Activated naive CD8-positive, alpha-beta T cell treated with anti-CD3 and anti-CD28 coated beads, Interleukin-2, amount 10 ng/mL, durations not matched to agents 7 days and 5 days (primary cell): ENCODE measurements at places on chromosomes 12 and 14.

DNA sequence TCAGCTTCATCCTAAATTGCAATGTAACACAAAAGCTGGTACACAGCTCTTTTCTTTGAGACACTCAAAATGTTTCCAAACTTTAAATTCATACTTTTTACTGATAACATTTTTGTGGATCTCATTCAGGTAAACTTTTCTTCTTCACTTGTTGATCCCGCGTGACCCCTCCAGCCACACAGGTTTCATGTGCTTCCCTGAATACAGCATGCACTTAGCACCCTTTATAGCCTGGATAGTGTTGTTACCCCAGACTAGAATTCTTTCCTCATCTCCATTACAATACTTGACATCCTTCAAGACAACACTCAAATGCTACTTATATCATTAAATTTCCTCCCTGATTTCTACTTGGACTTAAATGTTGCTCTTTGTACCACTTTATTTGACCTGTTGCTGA lies 373.4 kb downstream of the RAD51B start:
- peaks cover 8% of the 10 kb centered on the region for H3K36me3 ChIP-seq
- H3K4me1 ChIP-seq: peaks cover 5% of the 10 kb centered on the region
- no peak for DNase-seq
- no peak overlapping the region for H3K27ac ChIP-seq
- H3K27me3 ChIP-seq: no peaks in the 10 kb centered on the region

- H3K27ac ChIP-seq: no peak overlapping the region
- H3K27me3 ChIP-seq: peaks cover 7% of the 10 kb centered on the region
- H3K4me1 ChIP-seq: no peaks in the 10 kb centered on the region
- no peak overlapping the region for H3K4me3 ChIP-seq
Observed at GRCh38 chr12:99024870-99025269, 379.8 kb downstream of the APAF1 start.

DNA sequence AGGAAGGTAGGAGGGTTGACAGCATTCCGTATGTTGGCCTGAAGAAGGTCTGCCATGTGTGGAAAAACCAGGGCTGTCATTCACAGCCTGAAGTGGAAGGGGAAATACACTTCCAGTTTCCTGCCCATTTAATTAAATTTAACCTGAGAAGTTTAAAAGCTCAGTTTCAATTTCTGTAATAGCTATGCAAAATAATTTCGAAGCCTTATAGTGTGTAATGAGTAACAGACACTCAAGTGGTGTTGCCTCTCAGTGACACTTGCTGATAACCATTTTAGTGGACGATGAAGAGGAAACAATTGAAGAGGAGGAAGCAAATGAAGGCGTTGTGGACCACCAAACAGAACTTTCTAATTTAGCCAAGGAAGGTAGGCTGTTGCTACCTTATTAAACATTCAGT lies 44.8 kb downstream of the EP400 start:
- H3K4me1 ChIP-seq: no peaks in the 10 kb centered on the region
- no peak for DNase-seq
- H3K36me3 ChIP-seq: peaks cover 19% of the 10 kb centered on the region

GRCh38 chr14:50910495-50911420 lies 33.5 kb downstream of the PYGL start:
- no peak overlapping the region for H3K4me3 ChIP-seq
- no peaks in the 10 kb centered on the region for H3K36me3 ChIP-seq
- peaks cover 13% of the 10 kb centered on the region for H3K27me3 ChIP-seq
- H3K27ac ChIP-seq: no peak overlapping the region
- no peak for DNase-seq

GRCh38 chr12:67434671-67435370 lies 165.7 kb downstream of the CAND1 start:
- H3K27ac ChIP-seq: no peak overlapping the region
- no peaks in the 10 kb centered on the region for H3K36me3 ChIP-seq
- no peak overlapping the region for H3K4me3 ChIP-seq
- H3K4me1 ChIP-seq: peaks cover 7% of the 10 kb centered on the region
- no peak for DNase-seq

GRCh38 chr14:31205681-31206535 lies 1.7 kb downstream of the HECTD1 start:
- no peaks in the 10 kb centered on the region for H3K27me3 ChIP-seq
- H3K4me1 ChIP-seq: peaks cover 38% of the 10 kb centered on the region
- DNase-seq: no peak

- H3K27me3 ChIP-seq: no peaks in the 10 kb centered on the region
- peaks cover 10% of the 10 kb centered on the region for H3K4me1 ChIP-seq
- DNase-seq: no peak
- no peak overlapping the region for H3K27ac ChIP-seq
Observed at GRCh38 chr14:89455412-89455811, 38.4 kb upstream of the FOXN3 start.

- H3K4me1 ChIP-seq: peaks cover 9% of the 10 kb centered on the region
- H3K36me3 ChIP-seq: no peaks in the 10 kb centered on the region
- no peak overlapping the region for H3K4me3 ChIP-seq
Observed at GRCh38 chr12:117111821-117112595, 12.8 kb upstream of the TESC start.

- H3K4me1 ChIP-seq: no peaks in the 10 kb centered on the region
- H3K27me3 ChIP-seq: no peaks in the 10 kb centered on the region
Observed at GRCh38 chr12:115002434-115002833, 318.5 kb upstream of the TBX3 start.

DNA sequence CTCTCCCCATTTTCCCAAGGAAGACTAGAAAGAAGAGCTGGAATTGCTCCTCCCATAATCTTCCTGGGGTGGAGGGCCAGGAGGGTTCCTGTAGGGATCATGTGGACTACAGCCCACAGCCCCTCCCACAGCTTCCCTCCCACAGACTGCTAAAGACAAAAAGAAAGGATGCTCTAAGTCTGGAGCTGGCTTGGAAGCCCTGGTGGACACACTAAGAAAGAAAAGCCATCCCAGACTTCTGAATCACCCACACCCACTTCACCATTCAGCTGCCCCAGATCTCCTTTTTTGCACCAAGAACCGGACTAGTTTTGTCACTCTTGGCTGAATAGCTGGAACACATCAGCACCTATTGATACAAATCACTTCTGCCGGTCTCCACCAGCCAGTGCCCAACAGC lies 56.8 kb upstream of the PLXNC1 start:
- H3K36me3 ChIP-seq: no peaks in the 10 kb centered on the region
- H3K27ac ChIP-seq: no peak overlapping the region

DNA sequence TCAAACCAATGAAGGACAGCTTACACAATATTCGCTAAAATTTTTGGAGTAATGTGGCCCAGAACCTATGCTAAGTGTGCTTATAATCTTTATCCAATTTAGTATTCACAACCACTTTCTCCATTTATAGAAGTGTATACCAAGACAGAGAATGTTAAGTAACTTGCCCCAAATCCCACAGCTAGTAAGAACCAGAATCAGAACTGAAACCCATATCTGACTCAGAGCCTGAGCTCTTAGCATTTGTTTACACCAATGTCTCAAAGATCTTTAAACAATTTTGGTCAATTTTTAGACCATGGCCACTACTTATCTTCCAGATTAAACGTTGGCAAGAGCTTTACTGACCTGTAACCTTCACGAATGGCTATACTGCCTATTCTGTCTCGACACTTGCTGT lies 53.0 kb downstream of the PAPLN start:
- H3K4me3 ChIP-seq: no peak overlapping the region
- H3K4me1 ChIP-seq: peaks cover 13% of the 10 kb centered on the region
- peaks cover 25% of the 10 kb centered on the region for H3K36me3 ChIP-seq
- no peak overlapping the region for H3K27ac ChIP-seq

GRCh38 chr12:126663304-126664094 lies 1598.3 kb downstream of the AACS start:
- H3K4me3 ChIP-seq: no peak overlapping the region
- no peak for DNase-seq
- no peaks in the 10 kb centered on the region for H3K27me3 ChIP-seq
- no peaks in the 10 kb centered on the region for H3K36me3 ChIP-seq
- H3K4me1 ChIP-seq: no peaks in the 10 kb centered on the region

GRCh38 chr12:79689477-79690141 lies 1.2 kb downstream of the PAWR start:
- peaks cover 60% of the 10 kb centered on the region for H3K27me3 ChIP-seq
- H3K4me3 ChIP-seq: peak overlapping the region; percentile 86
- peak; percentile 49 for DNase-seq
- H3K36me3 ChIP-seq: no peaks in the 10 kb centered on the region
- peak overlapping the region; percentile 51 for H3K27ac ChIP-seq

- no peak for DNase-seq
- H3K27ac ChIP-seq: no peak overlapping the region
- no peaks in the 10 kb centered on the region for H3K36me3 ChIP-seq
Observed at GRCh38 chr12:127785986-127786590, 480.9 kb upstream of the TMEM132C start.

- DNase-seq: no peak
- peaks cover 26% of the 10 kb centered on the region for H3K27me3 ChIP-seq
- no peak overlapping the region for H3K27ac ChIP-seq
Observed at GRCh38 chr14:101743701-101744100, 17.8 kb upstream of the PPP2R5C start.

GRCh38 chr14:56660677-56661389 lies 81.2 kb downstream of the TMEM260 start:
- peaks cover 1% of the 10 kb centered on the region for H3K36me3 ChIP-seq
- H3K27me3 ChIP-seq: peaks cover 2% of the 10 kb centered on the region
- H3K27ac ChIP-seq: no peak overlapping the region
- no peaks in the 10 kb centered on the region for H3K4me1 ChIP-seq
- H3K4me3 ChIP-seq: no peak overlapping the region
- no peak for DNase-seq

- H3K27ac ChIP-seq: no peak overlapping the region
- no peak overlapping the region for H3K4me3 ChIP-seq
- no peak for DNase-seq
- peaks cover 6% of the 10 kb centered on the region for H3K27me3 ChIP-seq
Observed at GRCh38 chr12:93982771-93983315, 165.5 kb upstream of the PLXNC1 start.

DNA sequence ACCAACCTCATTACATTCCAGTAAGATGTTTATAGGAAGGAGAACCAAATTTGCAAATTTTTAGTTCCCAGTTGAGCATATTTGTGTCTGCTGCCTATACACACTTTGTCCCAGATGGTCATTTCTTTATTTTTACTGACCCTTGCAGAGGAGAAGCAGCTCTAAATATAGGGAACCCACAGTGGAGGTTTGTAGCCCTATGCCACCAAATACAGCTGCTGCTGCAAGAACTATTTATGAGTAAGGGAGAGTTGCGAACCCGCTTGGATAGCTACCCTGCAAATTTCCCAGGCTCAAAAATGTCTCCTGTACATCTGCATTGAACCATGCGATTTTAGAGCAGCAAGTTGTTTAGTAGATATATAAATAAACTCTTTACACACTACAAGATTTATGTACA lies 48.2 kb downstream of the NAV3 start:
- H3K27ac ChIP-seq: no peak overlapping the region
- no peaks in the 10 kb centered on the region for H3K36me3 ChIP-seq

- DNase-seq: no peak
- no peaks in the 10 kb centered on the region for H3K4me1 ChIP-seq
- no peak overlapping the region for H3K4me3 ChIP-seq
Observed at GRCh38 chr14:33777681-33778080, 173.2 kb downstream of the EGLN3 start.

DNA sequence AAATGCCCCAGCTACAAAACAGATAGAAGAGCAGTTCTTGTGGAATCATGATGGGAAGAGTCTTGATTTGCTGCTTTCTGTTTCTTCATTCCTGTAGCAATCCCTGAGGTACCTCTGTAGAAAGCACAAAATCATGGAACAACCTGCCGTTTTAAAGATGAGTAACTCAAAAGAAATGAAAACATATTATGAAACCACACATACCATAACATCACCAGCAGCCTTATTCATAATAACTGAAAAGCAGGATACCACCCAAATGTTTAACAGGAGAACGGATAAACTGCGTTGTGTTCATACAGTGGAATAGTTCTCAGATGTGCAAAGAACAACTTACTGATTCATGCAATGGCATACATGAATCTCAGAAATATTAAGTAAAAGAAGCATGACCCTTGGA lies 188.1 kb downstream of the RGS6 start:
- H3K36me3 ChIP-seq: no peaks in the 10 kb centered on the region
- H3K4me1 ChIP-seq: no peaks in the 10 kb centered on the region
- peaks cover 15% of the 10 kb centered on the region for H3K27me3 ChIP-seq
- DNase-seq: no peak
- H3K4me3 ChIP-seq: no peak overlapping the region

DNA sequence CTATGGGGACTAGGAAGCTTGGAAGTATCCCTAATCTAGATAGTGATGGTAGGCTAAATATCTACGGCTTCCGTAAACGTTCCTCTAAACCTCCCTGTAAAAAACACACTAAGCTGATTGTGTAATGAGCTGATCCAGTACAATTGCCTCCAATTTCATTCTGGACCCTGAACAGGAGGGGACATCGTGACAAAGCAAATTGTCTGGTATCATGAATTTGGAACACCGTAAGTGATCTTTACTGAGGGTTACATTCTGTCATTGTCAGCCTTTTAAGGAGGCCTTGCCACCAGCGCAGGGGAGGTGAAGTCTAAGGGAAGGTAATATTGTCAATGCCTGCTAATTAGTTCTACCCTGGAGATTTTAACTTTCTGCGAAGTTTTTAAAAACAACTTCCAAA lies 487 bp upstream of the MGST1 start:
- DNase-seq: no peak
- no peak overlapping the region for H3K27ac ChIP-seq
- H3K4me3 ChIP-seq: no peak overlapping the region
- H3K36me3 ChIP-seq: no peaks in the 10 kb centered on the region
- H3K27me3 ChIP-seq: peaks cover 8% of the 10 kb centered on the region
- no peaks in the 10 kb centered on the region for H3K4me1 ChIP-seq

DNA sequence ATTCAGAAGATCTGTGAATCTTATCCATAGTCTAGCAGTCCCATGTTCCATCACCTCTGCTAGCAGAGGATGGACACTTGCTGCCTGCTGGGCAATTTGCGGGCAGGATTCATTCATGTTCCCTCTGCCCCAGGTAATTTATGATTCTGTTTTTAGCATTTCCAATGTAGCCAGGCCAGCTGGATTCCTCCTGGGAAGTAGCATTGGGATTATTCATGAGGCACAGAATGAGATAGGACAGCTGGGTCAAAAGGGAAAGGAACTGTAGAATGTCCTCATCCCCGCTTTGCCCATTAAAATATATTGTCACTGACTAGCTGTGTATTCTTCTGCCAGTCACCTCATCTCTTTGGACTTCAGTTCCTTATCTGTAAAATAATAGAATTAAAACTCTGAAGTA lies 68.7 kb downstream of the SLC35F4 start:
- H3K36me3 ChIP-seq: no peaks in the 10 kb centered on the region
- no peak overlapping the region for H3K4me3 ChIP-seq
- no peak for DNase-seq

DNA sequence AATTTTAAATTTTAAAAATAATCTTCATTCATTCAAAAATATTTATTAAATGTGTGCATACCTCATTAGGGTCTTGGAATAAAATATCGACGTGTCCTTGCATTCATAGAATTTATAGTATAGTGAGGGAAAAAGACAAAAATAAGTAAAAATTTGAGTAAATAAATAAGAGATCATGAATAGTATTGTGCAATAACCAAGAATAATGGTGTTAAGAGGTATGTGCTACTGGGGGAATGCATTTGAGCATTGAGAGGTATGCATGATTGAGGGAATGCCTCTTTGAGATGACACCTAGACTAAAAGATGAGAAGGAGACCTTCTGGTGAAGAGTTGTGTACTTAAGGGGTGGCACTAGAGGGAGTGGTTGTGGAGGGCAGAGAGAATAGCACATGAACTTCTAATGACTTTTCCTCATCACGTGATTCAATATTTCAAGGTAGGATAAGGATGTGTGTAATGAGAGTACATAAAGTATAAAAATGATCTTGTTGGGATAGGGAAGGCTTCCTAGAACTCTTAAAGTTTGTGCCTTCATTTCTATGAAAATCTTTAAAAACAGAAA lies 18.8 kb upstream of the CATSPERB start:
- H3K36me3 ChIP-seq: peaks cover 2% of the 10 kb centered on the region
- no peaks in the 10 kb centered on the region for H3K4me1 ChIP-seq
- H3K4me3 ChIP-seq: no peak overlapping the region
- H3K27ac ChIP-seq: no peak overlapping the region
- peaks cover 4% of the 10 kb centered on the region for H3K27me3 ChIP-seq

- no peaks in the 10 kb centered on the region for H3K27me3 ChIP-seq
- no peak for DNase-seq
Observed at GRCh38 chr14:90419200-90419599, 22.4 kb downstream of the CALM1 start.
